ENCODE measurements at places on chromosomes 12 and 14.

- no peak for DNase-seq
These were observed 76.3 kb downstream of the MIA2 start for GRCh38 chr14:39310051-39310450.

GRCh38 chr14:92693998-92694795 is 54.2 kb downstream of the LGMN start:
- no peak for DNase-seq

DNA sequence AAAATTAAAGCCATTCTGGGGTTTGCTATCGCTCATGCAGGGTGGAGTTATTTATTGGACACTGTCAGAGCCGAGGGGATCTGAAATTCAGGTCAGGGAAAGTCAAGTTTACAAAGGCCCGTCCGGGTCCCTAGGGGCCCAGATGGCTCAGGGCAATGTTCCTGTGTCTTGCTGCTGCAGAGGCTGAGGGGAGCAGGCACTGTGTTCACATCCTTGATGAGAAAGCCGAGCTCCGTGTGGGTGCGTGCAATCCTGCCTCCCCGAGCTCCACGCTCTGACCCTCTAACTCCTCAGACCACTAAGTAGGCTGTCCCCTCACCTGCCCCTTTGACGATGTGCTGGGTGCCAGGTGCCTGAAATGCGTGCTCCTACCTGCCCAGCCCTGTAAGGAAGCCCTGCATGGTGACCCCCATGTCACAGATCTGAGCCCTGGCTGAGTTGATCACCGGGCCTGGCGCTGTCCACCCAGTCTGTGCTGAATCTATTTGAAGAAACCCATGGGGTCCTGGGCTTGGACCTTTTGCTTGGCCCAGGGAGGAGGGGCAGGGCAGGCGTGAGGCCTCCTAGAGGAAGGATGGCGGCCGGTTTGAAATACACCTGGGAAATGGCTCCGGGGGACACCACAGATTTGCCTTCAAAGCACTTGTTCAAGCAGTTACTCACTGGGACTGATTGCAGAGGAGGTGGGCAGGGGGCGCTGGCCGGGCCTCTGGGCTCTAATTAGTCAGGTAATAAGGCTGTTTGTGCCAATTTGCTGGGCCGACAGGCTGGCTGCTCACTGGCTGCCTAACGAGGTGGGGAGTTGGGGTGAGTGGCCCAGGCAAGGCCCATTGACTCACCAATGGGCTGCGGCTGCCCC is 204.3 kb downstream of the KIF26A start:
- peak; percentile 24 for DNase-seq

GRCh38 chr14:85205875-85206274 is 324.1 kb upstream of the FLRT2 start:
- no peak for DNase-seq

DNA sequence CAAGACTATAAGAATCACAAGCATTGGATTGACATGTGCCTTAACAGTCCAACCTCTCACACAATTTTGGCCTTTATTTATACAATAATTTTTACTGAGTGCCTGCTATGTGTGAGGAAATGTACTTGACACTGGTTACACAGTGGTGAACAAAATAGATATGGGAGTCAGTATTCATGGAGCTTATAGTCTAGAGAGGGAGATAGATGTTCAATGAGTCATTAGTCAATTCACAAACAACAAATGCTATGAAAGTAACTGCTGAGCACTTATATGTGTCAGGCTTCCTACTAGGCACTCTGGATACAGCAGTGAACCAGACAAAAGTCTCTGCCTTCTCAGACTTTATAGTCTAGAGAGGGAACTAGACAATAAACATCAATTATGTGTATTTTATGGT is 3.7 kb downstream of the CFAP54 start:
- no peak for DNase-seq

All from Right ventricle myocardium superior (tissue), 1 donor.